Stimulated activated CD4-positive, alpha-beta T cell treated with anti-CD3 and anti-CD28 coated beads, Interleukin-1b, Interleukin-23, amount 100 ng/mL, for 1 hour (primary cell): ENCODE measurements at places on chromosomes 13 and 19.

- no peak for DNase-seq
Measured at GRCh38 chr13:94713561-94714182, 1.3 kb upstream of the SOX21 start.

DNA sequence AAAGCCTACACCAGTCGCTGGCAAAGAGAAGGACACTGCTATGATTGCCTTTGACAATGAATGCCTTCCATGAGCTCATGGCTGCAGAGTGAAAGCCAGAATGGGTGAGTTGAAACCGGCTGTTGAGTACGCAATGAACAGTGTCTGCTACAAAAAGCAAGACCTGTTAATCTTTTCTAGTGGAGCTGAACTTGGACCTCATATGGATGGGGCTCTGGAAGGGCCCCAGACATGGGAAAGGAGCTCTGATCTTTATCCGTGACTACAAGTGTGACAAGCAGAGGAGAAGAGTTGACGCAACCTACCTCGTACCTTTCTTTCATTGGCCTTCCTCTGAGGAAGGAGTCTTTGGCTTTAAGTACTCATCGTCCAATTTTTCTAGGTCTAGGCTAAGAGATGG, 67.1 kb upstream of the TSC22D1 start:
- no peak for DNase-seq

DNA sequence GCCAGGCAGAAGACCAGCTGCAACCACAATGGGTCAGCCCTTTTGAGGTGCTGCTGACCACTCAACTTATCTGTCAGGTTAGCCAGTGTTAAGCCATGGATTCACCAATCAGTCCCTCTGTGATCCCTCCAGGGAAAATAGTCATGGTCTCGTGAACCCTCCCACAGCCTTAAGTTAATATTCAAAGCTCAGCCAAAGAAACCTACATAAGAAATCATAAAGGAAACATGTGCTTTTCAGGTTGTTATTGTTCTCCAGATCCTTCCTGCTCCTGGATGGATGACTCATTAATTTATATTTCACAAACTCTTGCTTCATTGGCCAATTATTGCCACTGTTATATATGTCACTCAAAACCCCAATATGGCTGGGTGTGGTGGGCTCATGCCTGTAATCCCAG, 161.9 kb downstream of the B3GLCT start:
- no peak for DNase-seq

GRCh38 chr13:80334597-80335260, 6.2 kb downstream of the SPRY2 start:
- DNase-seq = no peak

DNA sequence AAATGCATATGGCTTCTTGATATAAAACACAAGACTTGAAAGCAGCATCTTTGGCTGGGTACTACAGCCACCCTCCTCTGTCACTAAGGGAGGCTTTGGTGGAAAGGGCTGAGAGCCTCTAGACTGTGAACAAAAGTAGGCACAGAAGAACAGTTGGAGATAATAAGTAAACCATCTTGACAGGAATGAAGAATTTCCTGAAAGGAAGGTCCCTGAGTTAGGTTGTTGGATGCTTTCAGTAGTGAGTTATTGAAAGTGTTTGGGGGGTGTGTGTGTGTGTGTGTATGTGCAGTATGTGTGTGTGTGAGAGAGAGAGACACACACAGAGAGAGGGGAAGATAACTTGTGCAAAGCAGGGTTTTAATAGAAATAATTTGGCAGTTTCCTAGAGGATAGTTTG, 38.2 kb downstream of the ALOX5AP start:
- DNase-seq = no peak

GRCh38 chr19:50975766-50976165, 6.4 kb upstream of the KLK6 start:
- no peak for DNase-seq

- DNase-seq = no peak
Measured at GRCh38 chr13:100513987-100514670, 74.5 kb downstream of the GGACT start.

- DNase-seq = peak; percentile 57
Measured at GRCh38 chr19:6753178-6754031, 13.8 kb downstream of the SH2D3A start.

GRCh38 chr13:109764470-109765291, 21.7 kb downstream of the IRS2 start:
- no peak for DNase-seq

- DNase-seq = peak; percentile 91
Measured at GRCh38 chr19:58451358-58452101, at the start of gene ZNF324B. TSS of gene ZNF324B (plus strand) at chr19:58451622. CDS start at chr19:58453702, 2,080 bp downstream.

DNA sequence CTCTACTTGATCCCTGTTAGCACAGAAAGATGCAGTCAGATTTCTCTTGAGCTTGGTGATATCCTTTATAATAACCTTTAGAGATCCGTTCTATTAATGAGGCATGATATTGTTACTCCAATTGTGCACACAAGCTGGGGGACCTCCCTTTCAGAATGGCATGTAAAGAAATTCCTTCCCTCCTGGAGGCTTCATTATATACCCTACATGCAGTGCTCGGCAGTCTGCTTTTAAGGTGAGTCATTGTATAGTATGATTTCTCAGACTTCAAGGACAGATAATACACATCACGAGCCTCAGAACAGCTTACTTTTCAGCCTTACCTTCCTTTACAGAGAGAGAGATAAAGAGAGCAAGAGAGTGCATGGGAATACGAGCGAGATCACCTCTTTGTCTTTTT, 261.3 kb downstream of the ATP8A2 start:
- no peak for DNase-seq

- no peak for DNase-seq
Measured at GRCh38 chr19:50020481-50020880, 4.7 kb downstream of the VRK3 start.

DNA sequence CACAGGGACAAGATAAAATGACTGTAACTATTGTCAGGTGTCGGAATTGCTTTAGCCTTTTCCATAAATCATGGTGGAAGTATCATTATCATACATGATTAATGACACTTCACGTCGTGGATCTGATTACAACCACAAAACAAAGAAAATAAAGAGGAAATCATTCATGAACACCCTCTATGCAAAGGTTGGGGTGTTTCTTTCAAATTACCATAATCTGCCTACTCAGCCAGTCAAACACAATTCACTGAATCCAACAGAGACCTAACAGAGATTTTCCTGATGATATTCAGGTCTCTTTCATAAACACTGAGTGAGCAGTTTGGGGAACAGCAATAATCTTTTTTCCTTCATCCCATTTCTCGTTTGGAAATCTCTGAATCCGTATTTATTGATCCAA, 625.6 kb downstream of the DCT start:
- DNase-seq = no peak

GRCh38 chr19:14779151-14779550, 791 bp upstream of the ADGRE2 start:
- DNase-seq = no peak

- DNase-seq = no peak
Measured at GRCh38 chr19:38082256-38083118, 141.5 kb downstream of the DPF1 start.

GRCh38 chr13:61138857-61139256, 276.8 kb downstream of the PCDH20 start:
- no peak for DNase-seq

DNA sequence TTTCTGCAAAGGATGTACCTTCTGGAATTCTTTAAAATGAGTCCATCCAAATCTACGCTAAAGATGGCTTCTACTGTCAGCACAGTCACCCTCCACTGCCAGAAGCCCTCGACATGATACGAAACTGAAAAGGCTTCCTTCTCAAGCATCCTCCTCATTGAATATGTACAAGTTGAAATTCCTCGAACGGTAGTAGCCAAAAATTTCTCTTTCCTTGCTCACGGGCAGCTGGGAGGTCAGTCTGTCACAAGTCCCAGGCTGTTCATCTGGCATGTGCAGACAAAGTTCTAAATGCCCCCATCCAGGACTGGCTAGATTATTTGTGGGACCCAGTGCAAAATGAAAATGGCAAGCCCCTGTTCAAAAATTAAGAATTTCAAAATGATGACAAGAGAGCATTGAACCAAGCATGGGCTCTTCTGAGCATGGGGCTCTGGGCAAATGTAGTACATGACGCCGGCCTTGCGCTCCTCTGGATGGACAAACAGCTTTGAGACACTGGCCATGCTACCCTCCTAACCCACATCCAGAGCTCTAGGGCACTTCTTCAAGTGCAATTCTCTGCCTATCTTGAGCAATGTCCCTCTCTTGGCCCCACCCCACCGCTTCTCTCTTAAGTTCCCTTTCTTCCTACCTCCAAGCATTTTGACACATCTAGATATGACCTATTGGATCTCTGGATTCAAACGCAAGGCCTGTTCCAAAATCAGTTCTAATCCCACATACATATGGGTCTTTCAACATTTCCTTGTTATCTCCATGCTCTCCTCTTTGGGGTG, 78.9 kb upstream of the FLT1 start:
- DNase-seq = no peak

GRCh38 chr13:71624653-71625600, 242.1 kb downstream of the DACH1 start:
- DNase-seq = no peak

DNA sequence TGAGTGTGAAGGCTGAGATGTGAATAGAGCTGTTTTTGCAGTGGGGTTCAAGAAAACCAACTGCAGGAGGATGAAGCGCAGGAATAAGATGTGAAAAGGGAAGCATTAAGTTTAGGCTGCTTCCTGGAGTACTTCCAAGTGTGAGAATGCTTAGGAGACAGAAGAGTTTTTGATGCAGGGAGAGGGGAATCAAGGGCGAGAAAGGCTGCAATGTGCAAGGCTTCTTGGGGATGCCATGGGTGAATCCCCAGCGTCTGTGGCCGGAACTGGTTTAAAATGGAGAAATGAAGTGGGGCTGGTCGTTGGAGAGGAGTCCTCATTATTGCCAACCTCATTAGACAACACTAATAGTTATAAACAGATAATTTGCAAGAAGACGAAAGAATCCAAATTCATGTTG, 764.9 kb downstream of the LIG4 start:
- DNase-seq = no peak

- DNase-seq = no peak
Measured at GRCh38 chr13:28181413-28181812, 43.1 kb downstream of the PAN3 start.

DNA sequence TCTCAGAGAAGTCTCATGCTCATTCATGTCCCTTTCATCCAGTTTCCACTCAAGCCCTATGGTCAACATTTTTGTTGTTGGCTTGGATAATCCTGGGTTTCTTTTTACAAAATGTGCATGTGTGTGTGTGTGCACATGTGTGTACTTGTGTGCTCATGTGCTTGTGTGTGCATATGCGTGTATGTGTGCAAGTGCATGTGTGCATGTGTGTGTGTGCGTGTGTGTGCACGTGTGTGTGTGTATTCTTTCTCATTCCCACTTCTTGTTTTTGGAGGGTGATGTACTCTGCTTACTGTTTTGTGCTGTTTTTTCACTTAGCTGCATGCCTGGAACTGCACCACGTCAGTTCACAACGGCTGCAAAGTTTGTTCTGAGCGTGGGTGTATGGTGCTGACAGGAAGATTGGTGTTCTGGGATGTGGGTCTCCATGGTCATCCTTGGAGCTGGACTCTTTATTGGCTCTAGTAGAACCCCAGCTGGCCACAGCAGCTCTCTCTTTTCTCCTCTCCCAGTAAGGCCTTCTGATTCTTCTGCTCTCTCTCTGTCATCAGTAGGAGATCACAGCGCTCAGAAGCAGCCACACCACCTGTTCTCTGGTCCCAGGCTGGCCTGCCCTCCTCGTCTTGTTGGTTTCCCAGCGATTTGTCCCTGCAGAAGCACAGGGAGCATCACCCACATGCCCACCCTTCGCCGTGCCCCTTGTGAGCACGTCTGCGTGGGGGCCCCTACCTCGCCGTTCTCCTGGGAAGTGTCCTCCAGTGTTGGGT, 60.8 kb downstream of the SOX1 start:
- no peak for DNase-seq

GRCh38 chr19:398719-399118, 10.2 kb downstream of the C2CD4C start:
- no peak for DNase-seq
